H9 (cell line): ENCODE measurements at places on chromosomes 2 and 18. TPM values are rescaled to one million over a fixed set of nuclear protein-coding genes. Genes with fewer than 3 reads are reported as not detected.

Gene ALPI
- total RNA-seq: not detected in 2 replicates

Gene MYO7B
- total RNA-seq: not detected in 2 replicates

Gene MEP1B
- total RNA-seq: not detected in 2 replicates

Gene C2orf74
- 8.0 and 8.5 TPM in 2 replicates for total RNA-seq

Gene NPHP1
- total RNA-seq: 2.1 and 2.8 TPM in 2 replicates

Gene CCDC85A
- total RNA-seq: 0.17 TPM in 1 of 2 replicates, not detected in the other

Gene RAPGEF4
- 1.4 and 1.5 TPM in 2 replicates for total RNA-seq

Gene HJURP
- total RNA-seq: 49.7 and 52.6 TPM in 2 replicates

Gene PRSS56
- total RNA-seq: not detected in 2 replicates

Gene ARMC9
- 33.8 and 37.6 TPM in 2 replicates for total RNA-seq

Gene EFEMP1
- 3.5 and 3.7 TPM in 2 replicates for total RNA-seq

Gene RAX
- total RNA-seq: 0.37 TPM in 1 of 2 replicates, not detected in the other

Gene RTP5
- total RNA-seq: not detected in 2 replicates

Gene DPYSL5
- total RNA-seq: 6.4 and 6.9 TPM in 2 replicates

Gene IL36B
- total RNA-seq: not detected in 2 replicates

Gene SERPINB13
- not detected in 2 replicates for total RNA-seq

Gene TET3
- total RNA-seq: 21.8 and 24.7 TPM in 2 replicates

Gene PROM2
- total RNA-seq: 3.1 and 4.0 TPM in 2 replicates

Gene L3MBTL4
- 1.9 and 2.0 TPM in 2 replicates for total RNA-seq

Gene RAD51AP2
- 0.07 TPM in 1 of 2 replicates, not detected in the other for total RNA-seq
